ENCODE measurements at places on chromosomes 13 and 19.

GRCh38 chr13:106774621-106775020 is 206.7 kb upstream of the ARGLU1 start:
- no peaks in the 10 kb centered on the region for H3K36me3 ChIP-seq
- H3K4me3 ChIP-seq = no peak overlapping the region
- no peak overlapping the region for H3K27ac ChIP-seq
- no peak for DNase-seq
- no peaks in the 10 kb centered on the region for H3K27me3 ChIP-seq

GRCh38 chr13:51843529-51843928 is 1.4 kb downstream of the TMEM272 start:
- H3K4me3 ChIP-seq = no peak overlapping the region
- no peak overlapping the region for H3K27ac ChIP-seq
- no peaks in the 10 kb centered on the region for H3K36me3 ChIP-seq
- no peaks in the 10 kb centered on the region for H3K27me3 ChIP-seq
- H3K4me1 ChIP-seq = peaks cover 7% of the 10 kb centered on the region

DNA sequence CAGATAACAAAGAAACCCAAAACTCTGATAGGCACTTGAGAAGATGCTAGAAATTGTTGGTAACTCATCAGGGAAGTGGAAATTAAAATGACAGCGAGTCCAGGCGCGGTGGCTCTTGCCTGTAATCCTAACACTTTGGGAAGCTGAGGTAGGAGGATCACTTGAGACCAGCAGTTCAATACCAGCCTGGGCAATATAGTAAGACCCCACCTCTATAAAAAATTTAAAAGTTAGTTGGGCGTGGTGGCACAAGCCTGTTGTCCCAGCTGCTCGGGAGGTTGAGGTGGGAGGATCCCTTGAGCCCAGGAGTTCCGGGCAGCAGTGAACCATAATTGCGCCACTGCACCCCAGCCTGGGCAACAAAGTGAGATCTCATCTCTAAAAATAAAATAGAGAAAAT is 2.6 kb upstream of the RYR1 start:
- no peak overlapping the region for H3K27ac ChIP-seq
- no peaks in the 10 kb centered on the region for H3K27me3 ChIP-seq
- H3K36me3 ChIP-seq = no peaks in the 10 kb centered on the region
- H3K4me1 ChIP-seq = no peaks in the 10 kb centered on the region
- no peak overlapping the region for H3K4me3 ChIP-seq

GRCh38 chr19:30350692-30351663 is 21.2 kb upstream of the ZNF536 start:
- no peak overlapping the region for H3K27ac ChIP-seq
- no peak for DNase-seq
- H3K4me1 ChIP-seq = no peaks in the 10 kb centered on the region
- H3K4me3 ChIP-seq = no peak overlapping the region
